T follicular helper cell (primary cell): ENCODE measurements at places on chromosomes 7 and 10.
A peak's percentile ranks its signal among the peaks of the same experiment; 100 is the strongest.

DNA sequence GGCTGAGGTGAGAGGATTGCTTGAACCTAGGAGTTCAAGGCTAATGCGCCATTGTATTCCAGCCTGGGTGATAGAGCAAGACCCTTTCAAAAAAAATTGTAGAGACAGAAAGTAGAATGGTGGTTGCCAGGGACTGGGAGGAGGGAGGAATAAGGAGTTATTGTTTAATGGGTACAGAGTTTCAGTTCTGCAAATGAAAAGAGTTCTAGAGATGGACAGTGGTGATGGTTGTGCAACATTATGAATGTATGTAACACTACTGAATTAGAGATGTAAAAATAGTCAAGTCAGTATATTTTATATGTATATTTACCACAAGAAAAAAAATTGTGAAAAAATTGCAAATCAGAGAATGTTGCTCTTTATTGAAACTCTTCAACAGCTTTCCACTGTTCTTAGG is 266.5 kb upstream of the NPY start:
- DNase-seq: no peak

GRCh38 chr10:123424537-123424936 is 241.6 kb upstream of the GPR26 start:
- DNase-seq: no peak

GRCh38 chr7:14821757-14822480 is 80.6 kb downstream of the DGKB start:
- DNase-seq: no peak

GRCh38 chr7:80089366-80089765 is 45.3 kb upstream of the GNAI1 start:
- no peak for DNase-seq

GRCh38 chr10:80477-81105 is 31.5 kb upstream of the TUBB8 start:
- DNase-seq: no peak

- DNase-seq: no peak
Observed at GRCh38 chr7:111394891-111395290, 167.4 kb downstream of the IMMP2L start.

DNA sequence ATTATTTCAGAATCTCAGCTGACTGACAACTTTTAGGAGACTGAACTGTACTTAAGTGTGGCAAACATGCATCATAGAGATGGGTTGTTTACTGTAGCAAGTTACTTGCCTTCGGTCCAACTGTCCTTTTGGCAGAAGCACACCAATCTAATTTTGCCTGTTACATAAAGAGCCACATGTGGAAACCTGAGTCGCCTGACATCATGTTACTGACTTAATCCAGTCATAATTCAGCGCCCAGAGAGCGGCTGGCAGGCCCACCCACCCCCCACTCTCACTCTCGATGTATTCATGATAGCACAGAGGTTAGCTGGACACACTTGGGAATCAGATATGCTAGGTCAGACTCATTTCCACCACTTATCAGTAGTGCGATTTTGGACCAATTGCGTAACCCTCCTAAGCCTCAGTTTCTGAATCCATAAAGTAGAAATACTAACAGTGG is 57.3 kb upstream of the CAPZA2 start:
- DNase-seq: no peak

DNA sequence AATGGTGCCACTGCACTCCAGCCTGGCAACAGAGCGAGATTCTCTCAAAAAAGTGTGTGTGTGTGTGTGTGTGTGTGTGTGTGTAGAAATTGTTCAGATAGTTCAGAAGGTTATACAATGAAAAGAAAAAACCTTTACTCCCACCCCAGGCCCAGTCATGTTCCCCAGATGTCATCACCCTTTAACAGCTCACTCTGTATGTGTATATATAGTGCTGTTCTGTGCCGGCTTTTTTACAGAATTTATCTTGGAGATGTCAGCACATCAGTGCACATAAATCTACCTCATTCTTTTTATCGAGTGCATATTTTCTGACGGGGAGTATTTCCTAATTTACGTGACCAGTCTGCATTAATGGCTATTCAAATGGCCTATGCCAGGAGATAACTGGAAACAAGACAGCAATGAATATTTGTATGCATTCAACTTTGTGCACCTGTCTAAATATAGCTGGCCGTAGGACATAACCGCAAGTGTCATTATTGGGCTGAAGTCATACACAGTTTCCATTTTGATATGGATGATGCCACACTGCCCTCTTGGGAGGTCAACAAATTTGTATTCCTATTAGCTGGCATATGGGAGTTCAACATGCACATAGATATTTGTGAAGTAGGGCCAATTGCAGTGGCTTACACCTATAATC is 11.7 kb downstream of the NIPSNAP2 start:
- no peak for DNase-seq

DNA sequence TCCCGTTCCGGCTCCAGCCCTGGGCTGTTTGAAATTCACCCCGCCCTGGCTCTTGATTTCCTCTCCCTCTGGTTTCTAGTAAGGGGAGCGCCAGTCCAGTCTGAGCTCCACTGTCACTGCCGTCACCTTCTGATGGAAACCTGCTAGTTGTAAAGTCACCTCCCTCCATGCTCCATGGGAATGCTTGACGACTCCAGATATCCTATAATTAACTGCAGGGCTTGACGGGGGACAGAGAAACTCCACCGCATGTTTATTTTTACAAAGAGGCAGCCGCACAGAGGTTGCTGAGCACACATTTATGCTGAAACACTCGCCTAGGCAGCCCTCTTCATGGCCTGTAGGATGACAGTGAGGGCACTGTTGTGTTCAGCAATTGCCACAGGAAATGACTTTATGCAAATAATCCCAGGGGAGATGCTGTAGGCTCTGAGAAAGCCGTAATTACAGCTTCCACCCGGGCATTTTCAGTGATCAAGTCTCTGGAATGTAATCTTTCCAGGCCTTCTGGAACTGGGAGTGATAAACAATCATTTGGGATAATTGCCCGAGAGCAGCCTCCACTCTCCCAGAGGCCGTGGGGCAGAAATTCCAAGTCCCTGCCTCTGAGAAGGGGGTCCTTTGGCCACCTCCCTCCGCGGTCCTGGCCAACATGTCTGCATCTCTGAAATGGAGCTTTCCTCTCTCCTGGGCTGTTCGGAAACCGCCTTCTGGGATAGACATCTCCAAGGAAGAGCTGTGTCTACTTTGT is 300.5 kb downstream of the KLF6 start:
- DNase-seq: no peak

GRCh38 chr10:31940839-31941653 is 12.4 kb upstream of the ARHGAP12 start:
- DNase-seq: no peak

- DNase-seq: no peak
Observed at GRCh38 chr7:51011710-51012350, 229.1 kb upstream of the GRB10 start.

DNA sequence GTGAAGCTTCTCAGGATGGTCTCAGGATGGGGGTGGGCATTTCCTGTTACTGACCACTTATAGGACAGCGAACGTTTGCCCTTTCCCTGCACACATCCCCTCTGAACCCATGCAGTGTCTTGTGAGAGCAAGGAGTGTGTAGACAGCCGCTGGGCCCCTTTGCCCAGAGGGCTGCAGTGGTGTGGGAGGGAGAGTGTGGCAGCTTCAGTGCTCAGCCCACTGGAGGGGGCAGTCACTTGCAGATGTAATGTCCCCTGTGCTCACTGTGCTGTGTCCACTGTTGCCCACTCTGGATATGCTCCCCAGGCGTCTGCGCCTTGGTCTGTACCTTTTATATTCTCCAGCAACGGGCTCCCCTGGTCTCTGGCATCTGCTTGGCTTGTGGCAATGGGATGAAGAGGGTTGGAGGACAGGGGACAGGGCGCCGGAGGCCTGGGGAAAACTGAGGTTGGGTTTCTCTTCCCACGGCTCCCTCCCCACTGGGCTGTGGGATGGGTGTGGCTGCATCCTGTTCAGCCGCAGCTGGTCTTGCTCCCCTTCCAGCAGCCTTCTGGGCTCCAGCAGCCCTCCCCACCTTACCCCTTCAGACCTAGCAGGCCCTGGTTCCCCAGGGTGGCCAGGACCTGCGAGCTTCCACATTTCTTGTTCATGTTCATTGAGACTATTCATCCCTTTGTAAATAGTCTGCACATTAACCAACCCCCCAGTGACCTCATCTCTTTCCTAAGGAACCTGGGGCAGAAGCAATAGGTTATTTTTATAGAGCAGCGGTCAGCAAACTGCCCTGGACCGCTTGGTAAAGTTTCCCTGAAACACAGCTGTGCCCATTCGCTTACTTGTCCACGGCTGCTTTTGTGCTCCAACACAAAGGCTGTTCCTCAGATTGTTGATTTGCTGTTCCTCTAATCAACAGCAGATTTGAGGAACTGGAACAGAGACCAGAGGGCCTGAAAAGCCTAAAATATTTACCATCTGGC is 6.1 kb downstream of the ZNF789 start:
- no peak for DNase-seq

DNA sequence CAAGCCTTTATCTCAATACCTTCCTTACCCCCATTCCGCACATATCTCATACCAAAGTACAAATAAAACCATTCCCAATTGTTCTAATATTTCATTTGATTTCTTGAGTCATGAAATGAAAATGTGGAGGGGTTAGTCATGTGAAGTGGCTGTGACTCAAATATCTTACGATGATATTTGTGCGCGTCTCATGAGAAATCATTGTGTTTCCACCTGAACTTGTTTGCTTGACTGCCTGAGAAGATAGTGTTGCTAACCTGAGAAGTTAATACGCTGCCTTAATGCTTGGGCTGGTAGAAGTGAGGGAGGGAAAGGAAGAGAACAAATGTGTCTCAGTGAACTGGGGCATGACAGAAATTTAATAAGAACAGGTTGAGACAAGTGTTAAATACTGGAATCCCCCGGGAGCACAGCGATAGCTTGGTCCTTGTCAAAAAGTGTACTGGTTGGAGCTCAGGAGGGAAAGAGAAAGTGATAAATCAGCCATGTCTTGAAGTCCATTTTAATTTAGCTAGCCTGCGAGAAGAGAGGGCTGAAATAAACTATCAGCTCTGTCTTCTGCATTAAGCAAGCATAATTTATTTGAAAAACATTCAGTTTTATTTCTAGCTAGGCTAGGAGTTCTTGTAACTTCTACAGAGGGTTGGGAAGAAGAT is 7.2 kb upstream of the EPHA1 start:
- no peak for DNase-seq

- DNase-seq: no peak
Observed at GRCh38 chr7:103391976-103392375, 44.5 kb downstream of the PSMC2 start.

DNA sequence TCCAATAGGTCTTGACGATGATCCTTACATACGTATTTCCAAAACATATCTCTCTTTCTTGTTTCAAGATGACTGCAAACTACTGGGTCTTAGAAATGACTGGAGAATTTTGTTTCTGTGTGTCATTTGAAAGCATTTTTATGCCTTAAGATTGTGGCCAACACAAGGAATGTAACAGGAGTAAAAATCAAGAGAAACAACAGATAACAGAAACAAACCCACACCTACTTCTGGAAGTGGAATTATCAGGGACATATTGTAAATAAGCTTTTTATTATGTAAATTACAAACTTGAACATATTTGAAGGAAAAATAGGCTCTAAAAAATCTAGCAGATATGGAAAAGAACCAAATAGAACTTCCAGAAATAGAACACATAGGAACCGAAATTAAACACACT is 195.6 kb downstream of the CYP26A1 start:
- no peak for DNase-seq

DNA sequence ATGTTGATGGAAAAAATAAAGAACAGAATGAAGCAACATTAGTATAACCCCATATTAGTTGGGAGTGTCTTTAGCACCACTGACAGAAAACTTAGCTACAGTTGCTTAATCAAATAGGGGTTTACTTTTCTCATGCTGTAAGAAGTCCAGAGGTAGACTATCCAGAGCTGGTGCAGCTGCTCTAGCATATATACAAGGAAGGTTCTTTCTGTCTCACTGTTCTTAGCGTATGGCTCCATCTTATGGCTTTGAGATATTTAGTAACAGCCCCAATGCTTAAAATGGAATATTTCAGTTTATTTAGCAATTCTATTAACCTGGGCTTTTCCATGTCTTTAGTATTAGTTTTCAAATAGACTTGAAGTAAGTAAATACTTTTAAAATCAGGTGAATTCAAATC is 15.2 kb upstream of the WNT2 start:
- DNase-seq: no peak

GRCh38 chr10:127262606-127263005 is 66.2 kb upstream of the INSYN2A start:
- no peak for DNase-seq

GRCh38 chr7:116575853-116576252 is 51.0 kb downstream of the CAV1 start:
- DNase-seq: no peak

DNA sequence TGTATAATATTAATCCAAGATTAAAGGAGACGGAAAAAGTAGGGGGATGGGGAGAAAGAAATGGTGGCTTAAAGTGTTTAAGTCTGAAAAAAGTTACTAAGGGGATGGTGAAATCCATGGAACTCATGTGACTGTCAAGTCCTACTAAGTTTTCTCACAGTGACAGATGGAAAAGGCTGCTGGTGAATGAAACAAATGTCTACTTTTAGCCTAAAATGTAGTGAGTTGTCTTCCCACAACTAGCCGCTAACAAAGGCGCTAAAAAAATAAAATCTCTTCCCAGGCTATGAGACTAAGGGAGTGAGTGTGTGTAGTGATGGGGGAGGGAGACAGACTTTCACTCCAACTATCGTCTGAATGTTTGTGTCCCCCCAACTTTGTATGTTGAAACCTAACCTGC is 12.6 kb downstream of the VIM start:
- no peak for DNase-seq

DNA sequence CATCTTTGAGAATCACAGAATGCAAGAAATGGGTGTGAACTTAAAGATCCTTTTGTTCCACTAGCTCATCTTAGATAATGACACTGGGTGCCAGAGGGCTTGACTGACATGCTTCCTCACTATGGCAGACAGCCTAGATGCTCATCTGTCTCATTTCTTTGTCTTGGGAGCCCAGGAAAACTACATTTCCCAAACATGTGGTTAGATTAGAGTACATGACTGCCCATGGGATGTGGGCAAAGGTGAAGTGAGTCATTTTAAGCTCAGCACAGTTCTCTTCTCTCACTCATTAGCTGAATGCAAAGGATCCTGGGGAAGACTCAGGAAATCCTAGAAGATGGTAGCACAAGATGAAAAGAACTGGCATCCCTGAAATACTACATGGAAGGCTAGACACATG is 32.5 kb upstream of the TBX20 start:
- no peak for DNase-seq

DNA sequence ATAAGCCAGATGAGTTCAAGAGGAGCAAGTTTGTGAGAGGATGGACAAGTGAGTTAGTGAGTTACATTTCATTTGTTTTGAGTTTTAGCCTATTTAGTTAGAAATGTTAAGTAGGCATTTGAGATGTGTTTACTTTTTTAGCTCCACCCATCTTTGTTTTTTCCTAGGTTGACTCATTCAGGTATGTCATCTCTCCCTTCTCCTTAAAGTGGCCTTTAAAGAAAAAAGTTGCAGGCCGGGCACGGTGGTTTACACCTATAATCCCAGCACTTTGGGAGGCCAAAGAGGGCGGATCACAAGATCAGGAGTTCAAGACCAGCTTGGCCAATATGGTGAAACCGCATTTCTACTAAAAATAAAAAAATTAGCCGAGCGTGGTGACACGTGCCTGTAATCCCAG is 71.2 kb downstream of the BMPR1A start:
- no peak for DNase-seq

- DNase-seq: no peak
Observed at GRCh38 chr7:24436131-24436920, 136.9 kb upstream of the PALS2 start.

- peak; percentile 53 for DNase-seq
Observed at GRCh38 chr7:30445770-30446169, 32.8 kb downstream of the NOD1 start.
